ENCODE measurements at places on chromosomes 1 and 21. TPM values are rescaled to one million over a fixed set of nuclear protein-coding genes. Genes with fewer than 3 reads are reported as not detected.

- no peaks in the 10 kb centered on the region for H3K36me3 ChIP-seq
- DNase-seq: no peak
- H3K27me3 ChIP-seq: no peaks in the 10 kb centered on the region
- H3K27ac ChIP-seq: no peak overlapping the region
- peaks cover 12% of the 10 kb centered on the region for H3K4me1 ChIP-seq
- no peak overlapping the region for H3K4me3 ChIP-seq
These were observed 41.5 kb downstream of the CD46 start for GRCh38 chr1:207793327-207793726.

- H3K4me1 ChIP-seq: no peaks in the 10 kb centered on the region
- DNase-seq: no peak
- H3K27ac ChIP-seq: no peak overlapping the region
- H3K36me3 ChIP-seq: no peaks in the 10 kb centered on the region
These were observed 160.5 kb downstream of the PEX14 start for GRCh38 chr1:10635085-10635896.

DNA sequence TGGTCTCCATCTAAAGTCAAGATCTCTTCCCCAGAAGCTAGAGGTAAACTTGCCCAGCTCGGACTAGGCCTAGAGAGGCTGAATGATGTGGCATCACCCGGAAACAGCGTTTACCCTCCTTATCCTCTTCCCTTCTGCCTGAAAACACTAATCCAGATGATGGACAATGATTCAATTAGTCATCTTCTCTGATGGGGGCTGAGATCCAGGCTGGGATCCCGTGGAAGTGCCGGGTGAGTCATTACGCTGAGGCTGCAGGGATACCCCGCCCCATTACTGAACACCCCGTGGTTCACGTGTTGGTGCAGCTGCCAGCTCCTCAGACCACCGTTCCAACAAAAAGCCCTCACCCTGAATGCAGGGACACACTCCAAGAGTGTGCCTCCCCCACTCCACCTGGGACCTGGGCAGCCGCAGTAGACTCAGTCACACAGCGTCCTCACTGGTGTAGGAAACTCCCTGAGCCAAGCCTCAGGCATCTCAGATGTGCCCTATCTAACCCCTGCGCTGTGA is 2.0 kb downstream of the S100A6 start:
- no peaks in the 10 kb centered on the region for H3K36me3 ChIP-seq
- DNase-seq: no peak
- H3K4me1 ChIP-seq: peaks cover 51% of the 10 kb centered on the region

DNA sequence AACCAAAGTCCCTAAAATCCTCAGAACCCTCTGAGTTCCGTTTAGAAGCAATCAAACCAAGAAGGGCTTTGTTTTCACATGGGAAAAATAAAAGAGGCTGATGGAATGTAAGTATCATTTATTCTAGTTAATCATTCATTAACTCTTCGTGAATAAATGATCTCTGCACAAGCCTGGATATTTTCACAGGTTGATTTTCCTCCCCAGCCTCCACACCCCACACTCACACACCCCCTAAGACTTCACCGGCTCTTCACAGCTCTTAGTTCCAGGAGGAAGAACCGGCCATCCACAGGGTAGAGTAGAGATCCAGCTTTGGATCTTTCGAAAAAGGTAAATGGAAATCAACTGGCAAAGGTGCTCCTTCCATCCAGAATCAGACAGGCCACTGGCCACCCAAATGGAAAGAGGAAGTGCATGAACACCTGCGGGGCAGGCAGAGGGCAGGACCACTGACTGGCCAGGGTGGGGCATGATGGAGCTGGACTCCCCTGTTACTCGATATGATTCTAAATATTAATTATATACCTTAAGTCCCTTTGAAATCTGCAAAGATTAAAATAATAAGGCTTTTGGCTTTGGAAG is 10.0 kb downstream of the C1orf198 start:
- peaks cover 9% of the 10 kb centered on the region for H3K4me1 ChIP-seq
- H3K36me3 ChIP-seq: no peaks in the 10 kb centered on the region
- H3K27me3 ChIP-seq: no peaks in the 10 kb centered on the region
- no peak overlapping the region for H3K4me3 ChIP-seq

GRCh38 chr1:245869847-245870246 is 637.2 kb downstream of the SMYD3 start:
- no peak overlapping the region for H3K27ac ChIP-seq
- H3K4me3 ChIP-seq: no peak overlapping the region
- H3K27me3 ChIP-seq: no peaks in the 10 kb centered on the region
- H3K4me1 ChIP-seq: no peaks in the 10 kb centered on the region

DNA sequence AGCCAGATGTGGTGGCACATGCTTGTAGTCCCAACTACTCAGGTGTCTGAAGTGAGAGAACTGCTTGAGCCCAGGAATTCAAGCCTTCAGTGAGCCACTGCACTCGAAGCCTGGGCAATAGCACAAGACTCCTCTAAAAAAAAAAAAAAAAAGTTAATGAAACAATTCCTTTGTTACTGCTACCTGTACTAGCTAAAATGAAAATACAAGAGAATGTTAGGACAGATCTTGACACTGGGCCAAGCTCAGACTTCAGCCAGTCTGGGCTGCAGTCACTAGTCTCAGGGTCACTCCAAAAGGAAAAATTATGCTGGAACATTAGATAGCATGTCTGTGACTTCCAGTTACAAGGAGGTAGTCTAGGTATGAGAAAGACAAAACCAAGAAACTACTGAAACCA is 56.5 kb downstream of the TRIM33 start:
- H3K27ac ChIP-seq: no peak overlapping the region
- DNase-seq: no peak
- peaks cover 25% of the 10 kb centered on the region for H3K4me1 ChIP-seq
- H3K4me3 ChIP-seq: no peak overlapping the region

GRCh38 chr21:33127868-33128242 is 57.9 kb downstream of the OLIG1 start:
- no peaks in the 10 kb centered on the region for H3K36me3 ChIP-seq
- no peaks in the 10 kb centered on the region for H3K4me1 ChIP-seq
- no peak overlapping the region for H3K27ac ChIP-seq
- H3K4me3 ChIP-seq: no peak overlapping the region

GRCh38 chr1:1088801-1089680 is 14.9 kb upstream of the RNF223 start:
- H3K4me3 ChIP-seq: no peak overlapping the region
- no peaks in the 10 kb centered on the region for H3K36me3 ChIP-seq
- H3K27me3 ChIP-seq: no peaks in the 10 kb centered on the region
- no peaks in the 10 kb centered on the region for H3K4me1 ChIP-seq
- no peak for DNase-seq

GRCh38 chr21:36092681-36093080 is 22.9 kb downstream of the CBR1 start:
- no peak overlapping the region for H3K4me3 ChIP-seq
- DNase-seq: no peak
- peaks cover 9% of the 10 kb centered on the region for H3K36me3 ChIP-seq

DNA sequence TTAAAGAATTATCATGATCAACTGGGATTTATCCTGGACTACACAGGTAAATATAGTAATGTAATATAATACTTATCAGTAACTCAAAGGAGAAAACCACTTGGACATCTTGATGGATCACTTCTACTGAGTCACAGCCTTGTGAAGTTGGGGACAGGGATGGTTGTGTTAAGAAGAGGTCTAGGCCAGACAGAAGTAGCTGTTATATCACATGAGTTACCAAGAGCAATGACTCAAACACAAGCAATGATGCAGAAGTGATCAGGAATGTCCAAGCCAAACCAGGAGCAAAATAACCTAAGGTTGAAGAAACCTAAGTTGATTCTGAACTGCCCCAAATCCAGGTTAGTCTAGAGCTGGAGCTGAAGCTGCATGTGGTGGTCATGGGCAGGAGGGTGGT is 424.5 kb upstream of the DAB1 start:
- H3K27me3 ChIP-seq: peaks cover 14% of the 10 kb centered on the region
- no peak overlapping the region for H3K4me3 ChIP-seq
- DNase-seq: no peak
- no peaks in the 10 kb centered on the region for H3K36me3 ChIP-seq
- no peaks in the 10 kb centered on the region for H3K4me1 ChIP-seq
- H3K27ac ChIP-seq: no peak overlapping the region

- no peaks in the 10 kb centered on the region for H3K4me1 ChIP-seq
- no peak overlapping the region for H3K27ac ChIP-seq
- H3K4me3 ChIP-seq: no peak overlapping the region
- no peak for DNase-seq
These were observed 164.6 kb downstream of the ACTL8 start for GRCh38 chr1:17919525-17920439.

- no peak for DNase-seq
- peaks cover 4% of the 10 kb centered on the region for H3K36me3 ChIP-seq
- no peaks in the 10 kb centered on the region for H3K27me3 ChIP-seq
- H3K4me1 ChIP-seq: peaks cover 18% of the 10 kb centered on the region
- peak overlapping the region; percentile 95 for H3K4me3 ChIP-seq
- H3K27ac ChIP-seq: peak overlapping the region; percentile 87
These were observed 613 bp upstream of the GPATCH4 start for GRCh38 chr1:156601892-156602291.

DNA sequence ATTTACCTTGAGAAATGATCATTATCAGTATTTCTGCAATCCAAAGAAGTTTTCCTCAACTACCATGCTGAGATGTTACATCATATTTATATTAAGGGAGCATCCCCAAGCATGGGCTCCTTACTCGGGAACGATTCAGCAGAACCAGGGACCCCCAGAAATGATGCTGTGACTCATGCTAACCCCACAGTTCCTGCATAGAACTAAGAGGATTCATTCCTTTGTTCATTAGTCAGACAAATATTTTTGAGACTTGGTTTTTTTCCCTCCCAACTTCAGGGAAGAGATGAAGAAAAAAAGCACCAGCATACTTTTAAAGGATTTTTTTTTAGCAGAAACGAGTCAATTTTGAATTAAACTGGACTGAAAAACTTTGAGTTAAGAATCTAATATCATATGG is 49.2 kb upstream of the COL24A1 start:
- no peaks in the 10 kb centered on the region for H3K4me1 ChIP-seq
- H3K36me3 ChIP-seq: no peaks in the 10 kb centered on the region
- no peaks in the 10 kb centered on the region for H3K27me3 ChIP-seq
- no peak for DNase-seq
- no peak overlapping the region for H3K4me3 ChIP-seq
- H3K27ac ChIP-seq: no peak overlapping the region

DNA sequence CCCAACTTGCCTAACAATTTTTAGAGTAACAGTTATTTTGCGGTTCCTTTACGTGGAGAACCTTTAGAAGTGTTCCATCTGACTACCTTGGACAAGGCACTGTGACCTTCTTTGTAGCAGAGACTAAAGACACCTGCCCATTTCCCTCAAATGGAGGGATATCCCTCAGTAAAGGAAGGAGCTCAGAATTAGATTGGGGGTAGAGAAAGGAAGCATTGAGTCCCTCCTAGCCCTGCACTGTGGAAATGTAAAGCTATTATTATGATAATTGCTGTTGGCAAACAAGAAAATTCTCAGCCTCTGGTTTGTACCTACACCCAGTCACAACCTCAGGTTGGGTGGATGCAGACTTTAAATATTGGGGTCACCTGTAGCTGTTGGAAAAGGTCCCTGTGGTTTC is 72.6 kb upstream of the MACF1 start:
- no peaks in the 10 kb centered on the region for H3K27me3 ChIP-seq
- H3K27ac ChIP-seq: no peak overlapping the region

GRCh38 chr1:44368471-44369151 is 13.6 kb upstream of the ERI3 start:
- no peaks in the 10 kb centered on the region for H3K4me1 ChIP-seq
- no peaks in the 10 kb centered on the region for H3K36me3 ChIP-seq
- H3K27me3 ChIP-seq: peaks cover 9% of the 10 kb centered on the region
- DNase-seq: no peak

GRCh38 chr1:8222789-8223188 is 95.1 kb upstream of the SLC45A1 start:
- no peak overlapping the region for H3K27ac ChIP-seq
- H3K4me3 ChIP-seq: no peak overlapping the region
- peaks cover 6% of the 10 kb centered on the region for H3K4me1 ChIP-seq
- peaks cover 5% of the 10 kb centered on the region for H3K36me3 ChIP-seq
- peaks cover 24% of the 10 kb centered on the region for H3K27me3 ChIP-seq
- DNase-seq: no peak

DNA sequence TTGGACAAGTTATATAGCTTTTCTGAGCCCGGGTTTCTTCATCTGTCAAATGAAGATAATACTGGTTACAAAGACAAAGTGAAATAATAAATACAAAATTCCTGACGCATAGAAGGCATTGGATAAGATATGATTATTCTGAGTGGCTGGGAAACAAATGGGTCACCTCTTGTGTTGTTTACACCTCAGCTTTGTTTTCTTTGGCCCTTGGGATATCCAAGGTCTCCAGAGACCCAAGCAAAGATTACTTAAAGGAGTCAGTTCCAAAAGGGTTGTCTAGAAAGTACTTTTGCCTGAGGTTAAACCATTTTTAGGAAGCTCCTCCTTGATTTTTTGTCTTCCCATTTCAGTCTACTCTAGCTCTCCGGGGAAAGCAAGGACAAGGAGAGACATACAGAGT is 9.7 kb downstream of the KHDRBS1 start:
- DNase-seq: no peak
- no peaks in the 10 kb centered on the region for H3K27me3 ChIP-seq
- peaks cover 25% of the 10 kb centered on the region for H3K4me1 ChIP-seq
- H3K4me3 ChIP-seq: no peak overlapping the region
- H3K36me3 ChIP-seq: no peaks in the 10 kb centered on the region

DNA sequence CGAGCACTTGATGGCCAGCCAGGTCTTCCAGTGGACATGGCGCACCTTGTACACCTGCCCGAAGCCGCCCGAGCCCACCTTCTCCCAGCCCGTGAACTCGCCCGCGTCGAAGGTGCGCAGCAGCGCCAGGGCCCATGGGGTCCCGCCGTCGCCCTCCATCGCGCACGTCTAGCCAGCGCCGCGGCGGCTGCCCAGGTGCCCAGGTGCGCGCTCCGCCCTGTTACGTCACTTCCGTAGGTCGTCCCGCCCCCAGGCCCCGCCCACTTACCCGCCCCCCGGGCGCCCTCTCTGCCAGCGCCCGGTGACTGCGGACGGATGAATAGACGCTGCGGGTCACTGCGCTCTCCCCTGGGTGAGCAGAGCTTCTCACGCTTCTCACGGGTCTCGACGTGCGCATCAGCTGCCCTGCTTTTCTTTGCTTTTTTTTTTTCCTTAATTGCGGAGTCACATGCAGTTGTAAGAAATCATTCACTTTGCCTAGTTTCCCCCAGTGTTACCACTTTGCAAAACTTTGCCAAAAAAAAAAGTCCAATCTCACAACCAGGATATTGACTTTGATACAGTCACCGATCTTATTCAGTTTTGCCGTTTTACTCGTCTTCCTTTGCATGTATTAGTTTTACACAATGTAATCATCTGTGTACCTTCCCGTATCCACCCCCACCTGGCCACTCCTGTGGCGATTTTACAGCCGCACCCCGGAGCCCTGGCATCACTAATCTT is at the start of gene RIPK4:
RIPK4 (minus strand) TSS at position 170 of the 723 bp plus-strand sequence; CDS start at position 159, 11 bp downstream.
- peak within 1 kb of the TSS; percentile 60 for H3K4me3 ChIP-seq
- DNase-seq: no peak
- H3K27me3 ChIP-seq: peaks cover 54% of the 10 kb centered on the region
- H3K4me1 ChIP-seq: peaks cover 21% of the 10 kb centered on the region

The WNT2B gene
- 0.14 TPM for total RNA-seq

The CAPN8 gene
- not detected for total RNA-seq

The ZNF593OS gene
- not detected for total RNA-seq

The RNF19B gene
- total RNA-seq: 92.0 TPM

The PDZK1 gene
- 0.98 TPM for total RNA-seq

The LINGO4 gene
- total RNA-seq: not detected

The PLA2G2F gene
- total RNA-seq: not detected

The GJB5 gene
- not detected for total RNA-seq

The DNASE2B gene
- total RNA-seq: not detected

The DMBX1 gene
- 0.47 TPM for total RNA-seq

The CD1E gene
- not detected for total RNA-seq

The RIPPLY3 gene
- total RNA-seq: not detected

The CTSS gene
- 248 TPM for total RNA-seq
